ENCODE measurements at places on chromosomes 16 and 17.

DNA sequence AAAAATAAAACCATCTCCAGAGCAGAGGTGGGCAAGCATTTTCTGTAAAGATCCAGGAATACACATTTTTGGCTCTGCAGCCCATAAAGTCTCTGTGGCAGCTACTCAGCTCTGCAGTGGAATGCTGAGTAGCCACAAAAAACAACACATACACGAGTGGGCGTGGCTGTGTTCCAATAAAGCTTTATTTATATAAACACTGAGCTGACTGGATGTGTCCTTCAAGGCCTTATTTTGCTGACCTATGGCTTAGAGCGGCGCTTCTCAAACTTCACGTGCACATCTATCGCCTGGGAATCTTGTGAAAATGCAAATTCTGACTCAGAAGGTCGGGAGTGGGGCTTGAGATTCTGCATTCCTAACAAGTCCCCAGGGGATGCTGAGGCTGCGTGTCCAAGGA lies 39.7 kb downstream of the XYLT1 start:
- no peak for DNase-seq

- DNase-seq, result no peak
Observed at GRCh38 chr16:47461598-47462266, 601 bp downstream of the PHKB start.

- no peak for DNase-seq
Observed at GRCh38 chr17:72976971-72977770, 115.3 kb downstream of the SLC39A11 start.

GRCh38 chr16:10587622-10588021 lies 7.2 kb upstream of the EMP2 start:
- no peak for DNase-seq

DNA sequence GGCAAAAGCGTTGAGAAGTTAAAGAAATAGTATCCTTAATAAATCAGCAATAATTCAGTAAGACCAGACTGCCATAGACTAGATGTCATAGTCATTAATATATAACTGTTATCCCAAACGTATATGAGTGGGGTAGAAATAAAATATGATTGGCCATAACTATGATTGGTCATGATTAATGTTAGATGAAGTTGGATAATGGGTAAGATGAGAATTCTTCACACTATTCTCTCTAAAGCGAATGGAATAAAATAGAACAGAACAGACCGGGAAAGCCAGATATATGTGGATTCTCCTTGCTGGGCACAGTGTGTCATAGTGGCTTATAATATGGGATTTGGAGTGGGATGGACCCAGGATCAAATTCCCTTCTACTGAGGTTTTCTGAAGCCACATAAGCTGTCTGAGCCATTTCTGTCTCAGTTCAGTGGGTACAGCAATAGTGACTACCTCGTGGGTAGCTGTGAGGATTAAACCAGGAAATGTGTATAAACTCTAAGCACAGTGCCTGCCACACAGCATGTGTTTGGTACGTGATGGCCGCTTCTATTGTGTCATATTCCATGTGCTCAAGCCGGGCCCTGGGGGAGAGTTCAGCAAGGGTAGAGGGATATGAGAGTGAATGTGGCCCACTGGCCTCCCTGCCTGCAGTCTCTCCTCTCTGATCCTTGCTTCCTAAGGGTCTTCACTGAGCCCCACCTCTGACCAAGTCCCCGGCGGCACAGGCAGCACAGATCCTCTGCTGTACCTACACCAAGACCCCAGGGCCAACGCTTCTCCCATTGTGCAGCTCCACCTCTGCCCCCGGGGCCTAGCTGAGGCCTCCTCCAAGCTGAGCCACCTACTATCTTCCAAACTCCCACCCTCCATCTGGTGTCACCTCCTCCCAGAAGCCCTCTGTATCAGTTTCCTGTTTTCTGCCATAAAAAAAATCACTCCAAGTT lies 3.7 kb downstream of the CETP start:
- no peak for DNase-seq

- peak; percentile 74 for DNase-seq
Observed at GRCh38 chr16:3027983-3028715, 4.3 kb downstream of the THOC6 start.

GRCh38 chr16:1989209-1990100 lies at the start of gene SYNGR3:
Gene SYNGR3, plus strand, starts transcription at chr16:1989970. Its CDS starts 133 bp downstream, at chr16:1990103.
- no peak for DNase-seq

DNA sequence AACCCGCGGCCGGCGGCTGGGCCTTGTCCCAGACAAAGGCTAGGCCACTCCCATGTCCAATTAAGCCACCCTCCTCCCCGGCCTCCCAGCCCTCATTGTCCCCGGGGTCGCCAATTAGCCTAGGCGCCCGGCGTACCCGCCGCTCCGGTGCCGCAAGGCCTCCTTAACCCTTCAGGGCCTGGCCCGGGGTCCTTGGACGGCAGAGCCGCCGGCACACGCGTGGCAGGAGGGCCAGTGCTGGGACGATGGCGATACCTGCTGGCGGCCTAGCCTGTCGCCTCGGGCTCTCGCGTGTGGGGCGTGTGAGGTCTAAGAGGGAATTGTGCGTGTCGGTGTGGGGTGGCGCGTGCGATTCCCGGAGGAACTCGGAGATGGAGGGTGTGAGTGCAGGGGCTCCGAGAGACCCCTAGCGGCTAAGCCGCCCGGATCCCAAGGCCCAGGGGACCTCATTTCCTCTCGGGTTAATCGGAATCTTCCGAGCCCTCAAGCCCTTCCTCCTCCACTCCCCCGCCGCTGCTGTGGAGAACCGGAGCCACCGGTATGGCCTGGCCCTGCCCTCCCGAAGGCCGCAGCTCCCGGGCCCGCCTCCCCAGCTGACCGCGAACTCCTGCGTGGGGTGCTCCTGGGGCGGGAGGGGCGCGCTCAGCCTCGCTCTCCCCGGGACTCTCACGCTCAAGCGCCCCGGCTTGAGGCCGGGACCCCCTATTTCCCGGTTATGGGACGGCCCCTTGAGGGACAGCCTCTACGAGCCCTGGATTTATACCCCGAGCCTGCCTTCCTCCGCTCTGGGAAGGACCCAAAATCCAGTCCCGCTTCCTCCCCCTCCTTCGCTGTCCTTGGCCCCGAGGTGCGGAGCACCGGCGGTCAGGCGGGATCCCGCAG lies 11.9 kb downstream of the TBX2 start:
- DNase-seq, result no peak

DNA sequence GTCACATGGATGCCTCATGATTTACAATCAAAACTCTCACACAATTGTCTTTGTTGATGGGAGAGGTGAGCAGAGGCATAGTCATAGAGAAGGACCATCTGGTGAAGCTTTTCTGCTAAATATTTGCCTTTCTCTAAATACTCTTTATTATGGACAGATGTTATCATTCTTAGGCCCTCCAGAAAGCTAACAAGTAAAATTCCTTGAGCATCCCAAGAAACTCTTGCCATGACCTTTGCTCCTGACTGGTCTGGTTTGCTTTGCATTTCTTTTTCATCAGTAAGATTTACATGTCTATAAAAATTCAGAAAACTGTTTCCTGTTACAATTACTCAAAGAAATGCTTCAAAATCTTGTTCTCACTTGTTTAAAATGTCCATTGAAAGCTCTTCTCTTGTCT lies 1336.6 kb upstream of the CDH8 start:
- DNase-seq, result no peak

- no peak for DNase-seq
Observed at GRCh38 chr17:76365256-76365903, 11.7 kb upstream of the PRPSAP1 start.

DNA sequence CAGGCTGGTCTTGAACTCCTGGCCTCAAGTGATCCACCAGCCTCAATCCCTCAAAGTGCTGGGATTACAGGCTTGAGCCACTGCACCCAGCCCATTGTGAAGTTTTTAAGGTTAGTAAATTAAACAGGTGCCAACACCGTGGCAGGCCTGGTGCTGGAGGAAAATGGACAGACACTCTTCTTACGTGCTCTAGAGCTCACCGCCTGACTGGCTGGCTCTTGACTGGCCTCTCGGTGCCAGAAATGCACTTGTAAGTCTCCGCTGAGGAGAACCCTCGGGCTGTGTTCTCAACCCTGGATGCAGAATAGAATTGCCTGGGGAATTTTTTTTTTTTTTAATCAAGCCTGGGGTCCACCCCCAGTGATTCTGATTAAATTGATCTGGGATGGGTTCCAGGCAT lies 10.3 kb upstream of the HAS3 start:
- no peak for DNase-seq

GRCh38 chr16:4737545-4737944 lies 3.2 kb downstream of the DNAAF8 start:
- no peak for DNase-seq

GRCh38 chr17:66673668-66674276 lies 161.1 kb upstream of the CACNG5 start:
- DNase-seq, result peak; percentile 7

DNA sequence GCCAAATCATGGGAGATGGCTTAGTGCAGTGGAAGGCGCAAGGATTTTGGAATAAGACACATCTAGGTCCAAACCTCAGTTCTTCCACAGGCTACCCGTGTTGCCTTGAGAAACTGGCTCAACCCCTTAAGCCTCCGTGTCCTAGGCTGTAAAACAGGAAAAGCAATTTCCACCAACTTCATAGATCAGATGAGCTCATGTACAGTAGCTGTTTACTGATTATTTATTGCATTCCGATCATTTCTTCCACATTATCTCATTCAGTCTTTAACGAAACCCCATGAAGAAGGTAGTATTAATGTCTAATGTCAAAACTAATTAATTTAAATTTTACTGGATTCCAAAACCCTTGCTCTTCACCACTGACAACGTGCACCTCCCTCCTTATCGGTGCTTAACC lies 231.6 kb downstream of the GRIN2A start:
- no peak for DNase-seq

DNA sequence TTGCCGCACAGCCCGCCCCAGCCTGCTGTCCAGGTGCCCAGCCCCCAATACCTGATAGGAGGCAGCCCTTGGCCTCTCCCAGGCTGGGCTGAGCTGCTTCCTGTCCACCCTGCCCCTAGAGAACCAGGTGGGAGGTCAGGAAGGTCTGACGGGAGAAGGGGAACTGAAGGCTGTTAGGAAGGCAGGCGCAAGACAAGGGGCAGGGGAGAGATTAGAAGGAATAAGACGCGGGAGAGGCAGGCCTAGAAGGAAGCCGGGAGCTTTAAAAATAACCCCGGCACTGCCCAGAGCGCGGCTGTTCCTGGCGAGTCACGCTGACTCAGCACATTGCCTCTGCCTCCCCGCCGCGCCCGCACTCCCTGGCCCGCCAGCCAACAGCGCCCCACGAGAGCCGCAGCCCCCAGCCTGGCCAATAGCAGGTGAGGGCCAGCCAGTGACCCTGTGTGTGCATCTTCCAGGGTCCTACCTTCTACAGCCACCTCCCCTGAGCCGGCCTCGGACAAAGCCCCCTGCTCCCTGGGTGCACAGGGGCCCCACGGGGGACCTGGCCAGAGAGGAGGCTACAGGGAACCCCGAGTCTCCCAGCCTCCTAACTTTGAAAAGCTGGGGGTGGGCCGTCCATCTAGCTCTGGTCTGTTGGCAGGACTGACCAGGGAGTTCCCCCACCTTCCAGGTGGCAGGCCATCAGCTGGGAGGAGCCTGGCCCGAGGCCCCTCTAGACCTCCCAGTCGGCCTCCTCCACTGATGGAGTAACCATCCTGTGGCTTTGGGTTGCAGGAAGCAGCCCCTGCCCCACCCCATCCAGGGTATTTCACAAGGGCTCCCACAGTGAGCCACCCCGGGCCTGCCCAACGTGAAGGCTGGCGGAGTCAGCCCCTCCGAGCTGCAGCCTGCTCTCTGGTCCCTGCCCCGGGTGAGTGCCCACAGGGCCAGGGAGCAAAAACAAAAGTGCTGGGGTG lies 4.0 kb downstream of the MAFG start:
- DNase-seq, result no peak

- no peak for DNase-seq
Observed at GRCh38 chr17:9202532-9202931, 181.2 kb downstream of the NTN1 start.

GRCh38 chr16:23348579-23349469 lies 46.7 kb downstream of the SCNN1B start:
- DNase-seq, result no peak

- peak; percentile 2 for DNase-seq
Observed at GRCh38 chr17:32007463-32008298, 498 bp downstream of the LRRC37B start.

GRCh38 chr16:57469046-57469445 lies 6.6 kb downstream of the POLR2C start:
- DNase-seq, result no peak

DNA sequence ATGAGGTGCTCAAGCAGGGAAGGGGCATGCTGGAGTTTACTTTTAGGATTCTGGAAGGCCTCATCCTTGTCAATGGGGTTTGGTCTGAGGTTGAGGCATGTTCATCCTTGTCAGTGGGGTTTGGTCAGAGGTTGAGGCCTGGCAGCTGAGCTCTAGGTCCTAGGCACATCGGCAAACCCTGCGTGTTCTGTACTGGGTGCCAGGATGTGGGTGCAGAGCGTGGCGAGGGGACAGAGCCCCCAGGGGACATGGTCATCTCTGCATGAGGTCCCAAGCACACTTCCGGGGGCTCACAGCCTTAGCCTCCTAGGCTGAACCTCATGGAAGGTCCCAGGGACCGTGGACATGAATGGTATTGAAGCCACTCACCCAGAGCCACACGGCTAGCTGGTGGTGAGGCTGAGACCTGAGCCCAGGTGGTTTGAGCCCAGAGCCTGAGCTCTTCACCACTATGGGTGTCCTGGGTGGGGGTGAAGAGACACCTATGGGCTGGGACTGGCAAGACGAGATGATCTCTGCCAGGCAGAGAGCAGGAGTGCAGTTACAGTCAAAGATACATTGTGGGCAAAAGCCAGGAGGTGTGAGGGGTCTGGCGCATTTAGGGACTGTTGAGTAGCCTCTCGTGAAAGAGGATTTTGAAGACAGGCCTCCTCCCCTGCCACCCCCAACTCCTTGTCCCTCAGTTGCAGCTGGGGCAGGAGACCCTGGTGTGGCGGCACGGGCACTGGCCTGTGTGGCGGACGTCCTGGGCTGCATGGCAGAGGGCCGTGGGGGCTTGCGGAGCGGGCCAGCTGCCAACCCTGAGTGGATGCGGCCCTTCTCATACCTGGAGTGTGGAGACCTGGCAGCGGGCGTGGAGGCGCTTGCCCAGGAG lies 19.3 kb downstream of the FCSK start:
- DNase-seq, result no peak

DNA sequence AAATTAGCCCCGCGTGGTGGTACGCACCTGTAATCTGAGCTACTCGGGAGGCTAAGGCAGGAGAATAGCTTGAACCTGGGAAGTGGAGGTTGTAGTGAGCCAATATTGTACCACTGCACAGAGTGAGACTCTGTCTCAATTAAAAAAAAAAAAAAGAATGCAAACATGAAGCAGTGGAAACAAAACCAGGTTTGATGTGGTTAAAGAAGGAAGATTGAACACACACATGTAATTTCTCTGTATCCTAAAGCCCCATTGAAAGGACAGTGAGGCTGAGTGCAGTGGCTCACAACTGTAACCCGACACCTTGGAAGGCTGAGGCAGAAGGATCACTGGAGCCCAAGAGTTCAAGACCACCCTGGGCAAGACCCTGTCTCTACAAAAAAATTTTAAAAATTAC lies 26.5 kb upstream of the SBK1 start:
- no peak for DNase-seq

DNA sequence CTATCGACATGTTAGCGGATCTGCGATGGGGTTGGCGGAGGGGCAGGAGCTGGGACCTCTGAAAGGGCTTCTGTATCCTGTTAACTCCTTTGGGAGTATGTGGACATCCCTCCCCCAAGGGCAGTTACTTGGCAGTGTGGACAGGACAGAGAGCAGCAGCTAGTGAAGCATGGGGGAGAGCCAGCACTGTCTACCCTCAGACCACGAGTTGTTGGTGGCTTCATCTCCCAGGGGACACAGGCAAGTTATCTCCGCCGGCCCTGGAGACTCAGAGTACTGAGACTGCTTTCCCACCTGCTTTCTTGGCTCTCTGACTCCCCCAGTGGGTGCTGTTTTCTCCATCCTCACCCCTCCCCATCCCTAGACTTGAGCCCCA lies 5.3 kb upstream of the GFAP start:
- no peak for DNase-seq

All from activated CD8-positive, alpha-beta memory T cell treated with anti-CD3 and anti-CD28 coated beads for 4 hours (primary cell).